ENCODE measurements at places on chromosomes 6 and 20. TPM values are rescaled to one million over a fixed set of nuclear protein-coding genes. Genes with fewer than 3 reads are reported as not detected.

DNA sequence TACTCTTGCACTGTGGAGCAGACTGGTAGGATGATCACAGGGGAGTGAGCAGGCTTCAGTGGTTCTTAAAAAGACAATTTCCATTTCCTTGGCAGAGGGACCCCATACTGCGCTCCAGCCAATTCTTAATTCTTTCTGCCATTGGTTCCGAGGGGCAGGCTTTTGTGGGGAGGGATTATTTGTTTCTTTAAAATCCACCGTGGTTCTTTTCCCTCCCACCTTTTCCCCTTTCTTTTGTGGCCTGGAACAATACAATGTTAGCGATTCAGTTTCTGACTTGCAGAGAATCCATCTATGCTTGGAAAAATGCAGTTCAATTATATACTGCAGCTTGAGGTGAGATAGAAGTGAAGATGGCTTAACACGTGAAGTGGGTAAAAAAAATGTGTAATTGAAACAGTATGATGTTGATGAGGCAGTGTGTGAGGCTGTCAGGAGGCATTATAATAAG is 379.0 kb upstream of the FLRT3 start:
- DNase-seq, result no peak

Gene BNIP5
- not detected for polyA plus RNA-seq

DNA sequence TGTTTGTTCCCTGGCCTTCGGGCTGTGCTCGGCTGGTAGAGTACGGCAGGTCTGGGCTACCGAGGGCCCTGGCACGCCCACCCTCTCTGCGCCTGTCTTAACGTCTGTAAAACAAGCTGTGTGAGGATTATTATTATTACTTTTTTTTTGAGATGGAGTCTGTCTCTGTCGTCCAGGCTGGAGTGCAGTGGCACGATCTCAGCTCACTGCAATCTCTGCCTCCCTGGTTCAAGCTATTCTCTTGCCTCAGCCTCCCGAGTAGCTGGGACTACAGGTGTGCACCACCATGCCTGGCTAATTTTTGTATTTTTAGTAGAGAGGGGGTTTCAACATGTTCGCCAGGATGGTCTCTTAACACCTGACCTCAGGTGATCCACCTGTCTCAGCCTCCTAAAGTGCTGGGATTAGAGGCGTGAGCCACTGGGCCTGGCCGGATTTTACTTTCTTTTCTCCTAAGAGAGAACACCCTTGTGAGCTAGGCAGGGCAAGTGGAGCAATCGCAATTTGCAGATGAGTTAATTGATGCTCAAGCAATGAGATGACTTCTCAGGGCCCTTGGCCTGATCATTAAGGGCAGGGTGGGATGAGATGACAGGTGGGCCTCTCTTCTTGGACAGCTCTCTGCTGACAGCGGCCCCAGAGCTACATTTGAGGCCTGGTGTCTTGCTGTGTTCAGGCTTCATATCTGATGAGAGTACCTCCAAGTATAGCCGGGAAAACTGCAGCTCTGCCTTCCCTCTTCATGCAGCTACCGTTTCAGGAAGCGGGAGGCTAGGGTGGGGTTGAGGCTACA is 859 bp upstream of the SMIM29 start:
- DNase-seq, result no peak

GRCh38 chr6:74713941-74714340 is 491.9 kb downstream of the COL12A1 start:
- no peak for DNase-seq

GRCh38 chr20:37411408-37412219 is 65.7 kb downstream of the SRC start:
- no peak for DNase-seq

Gene RIMS4
- polyA plus RNA-seq, result 0.14 TPM

Gene CDKN1A
- polyA plus RNA-seq, result 127 TPM

- no peak for DNase-seq
Measured at GRCh38 chr6:142857233-142857761, 87.7 kb downstream of the HIVEP2 start.

Gene OR10C1
- not detected for polyA plus RNA-seq

Gene L3MBTL3
- polyA plus RNA-seq, result 5.9 TPM

Gene ZNF341
- 3.1 TPM for polyA plus RNA-seq

DNA sequence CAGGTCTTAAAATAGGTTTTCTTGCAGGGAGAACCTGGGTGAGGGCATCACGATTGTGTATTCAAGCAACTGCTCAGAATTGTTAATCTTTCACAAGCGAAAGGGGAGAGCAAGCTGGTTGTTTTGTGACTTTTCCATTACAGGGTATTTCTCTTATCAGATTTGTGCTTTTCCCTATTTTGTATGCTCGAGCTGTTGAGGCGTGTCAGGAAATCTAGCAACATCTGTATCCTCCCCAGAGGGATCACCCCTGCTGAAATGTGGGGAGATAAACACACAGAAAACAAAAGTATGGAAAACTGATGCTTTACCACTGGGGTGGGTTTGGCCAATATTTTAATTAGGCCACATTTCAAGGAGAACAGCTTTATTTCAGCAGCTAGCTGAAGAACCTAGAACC is 187.0 kb downstream of the DTNBP1 start:
- no peak for DNase-seq

GRCh38 chr6:43492673-43493072 is 15.3 kb downstream of the TJAP1 start:
- no peak for DNase-seq

DNA sequence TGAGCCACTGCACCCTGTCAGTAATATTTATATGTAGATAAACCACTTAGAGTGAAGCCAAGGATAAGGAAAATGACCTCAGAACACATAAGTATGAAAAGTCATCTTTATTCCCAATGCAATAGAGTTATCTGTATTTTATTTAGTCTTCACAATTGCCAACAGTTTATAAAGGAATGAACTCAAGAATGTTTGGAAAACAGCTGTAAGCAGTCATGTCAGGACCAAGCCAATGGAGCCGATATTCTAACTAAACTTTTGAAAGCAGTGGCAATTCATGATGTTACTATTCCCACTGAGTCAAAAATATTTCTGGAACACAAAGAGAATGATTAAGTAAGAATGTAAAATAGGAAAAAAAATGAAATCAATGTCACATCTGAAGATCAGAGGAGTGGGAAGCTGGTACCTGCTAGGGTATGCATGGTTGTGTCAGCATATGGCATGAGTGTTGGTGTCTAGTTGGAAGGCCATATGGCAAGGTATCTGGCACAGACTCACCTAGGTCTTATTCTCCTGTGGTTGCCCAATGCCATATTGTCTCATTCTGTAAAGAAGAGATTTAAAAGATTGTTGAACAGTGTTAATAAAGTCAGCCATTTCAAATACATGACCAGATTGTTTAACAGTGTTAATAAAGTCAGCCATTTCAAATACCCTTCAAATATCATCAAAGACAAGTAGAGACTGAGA is 118.2 kb downstream of the ADAT2 start:
- DNase-seq, result no peak

DNA sequence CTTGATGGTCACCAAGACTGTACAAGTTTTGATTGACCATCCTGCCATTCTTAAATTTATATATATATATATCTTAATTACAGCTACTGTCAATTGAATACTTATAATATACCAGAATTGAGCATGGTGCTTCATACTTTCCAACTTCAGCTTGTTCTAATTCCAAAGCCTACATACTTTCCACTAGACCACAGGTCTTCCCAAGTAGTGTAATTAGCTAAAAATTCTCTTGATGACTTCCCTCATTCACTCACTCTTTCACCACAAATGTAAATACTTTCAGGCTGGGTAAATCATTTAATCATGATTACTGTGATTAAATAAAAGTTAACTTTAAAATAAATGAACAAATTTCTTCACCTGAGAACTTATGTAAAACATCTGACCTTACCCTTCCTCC is 3.4 kb downstream of the ASF1A start:
- no peak for DNase-seq

- no peak for DNase-seq
Measured at GRCh38 chr20:5913166-5913565, 37.2 kb downstream of the TRMT6 start.

DNA sequence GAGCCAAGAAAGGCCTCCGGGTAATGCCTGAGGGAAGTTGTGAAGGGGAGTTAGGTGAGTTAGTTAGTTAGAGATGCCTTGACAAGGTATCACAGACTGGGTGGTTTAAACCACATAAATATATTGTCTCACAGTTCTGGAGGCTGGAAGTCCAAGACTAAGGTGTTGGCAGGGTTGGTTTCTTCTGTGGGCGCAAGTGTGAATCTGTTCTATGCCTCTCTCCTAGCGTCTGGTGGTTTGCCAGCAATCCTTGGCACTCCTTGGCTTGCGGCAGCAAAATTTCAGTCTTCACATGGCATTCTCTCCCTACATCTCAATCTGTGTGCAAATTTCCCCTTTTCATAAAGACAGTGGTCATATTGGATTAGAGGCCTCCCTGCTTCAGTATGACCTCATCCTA is 29.7 kb upstream of the RANBP9 start:
- DNase-seq, result no peak

Gene GNMT
- polyA plus RNA-seq, result 0.52 TPM

DNA sequence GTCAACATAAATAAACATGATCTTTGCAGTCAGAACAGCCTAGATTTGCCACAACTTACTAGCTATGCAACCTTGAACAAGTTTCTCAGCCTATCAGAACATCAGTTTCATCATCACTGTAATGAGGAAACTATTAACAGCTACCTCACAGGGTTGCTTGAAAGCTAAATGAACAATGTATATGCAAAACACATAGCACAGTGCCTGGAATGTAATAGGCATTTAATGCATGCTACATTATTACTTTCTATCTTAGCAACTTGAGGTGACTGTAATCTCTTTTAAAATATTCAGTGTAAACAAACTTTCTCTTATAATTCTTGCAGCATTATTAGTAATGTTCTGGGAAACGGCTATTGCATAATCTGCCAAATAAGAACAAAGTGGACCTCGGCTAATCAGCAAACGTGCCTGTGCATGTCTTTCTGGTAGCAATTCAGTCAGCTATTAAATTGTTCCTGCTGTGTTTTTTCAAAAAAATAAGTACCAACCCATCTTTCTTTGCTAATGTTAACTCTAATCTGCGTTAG is 61.5 kb downstream of the SYNE1 start:
- no peak for DNase-seq

DNA sequence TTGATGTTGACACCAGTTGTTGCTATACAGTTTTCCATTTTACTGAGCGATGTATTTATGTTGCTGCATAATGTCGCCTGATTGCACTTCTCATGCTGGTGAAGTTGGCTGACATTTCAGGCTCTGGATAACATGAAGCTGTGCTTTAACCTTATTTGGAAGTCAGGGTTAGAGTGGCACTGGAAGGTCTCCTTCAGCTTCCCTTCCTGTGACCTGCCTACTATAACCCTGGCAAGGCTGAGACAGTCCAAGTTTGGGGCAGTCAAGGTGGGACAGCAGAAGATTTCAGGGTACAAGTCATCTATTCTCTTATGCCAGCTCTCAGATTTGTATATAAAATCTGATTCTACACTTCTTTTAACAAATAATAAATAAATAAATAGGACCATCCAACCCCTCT is 127.6 kb downstream of the AIG1 start:
- DNase-seq, result no peak

DNA sequence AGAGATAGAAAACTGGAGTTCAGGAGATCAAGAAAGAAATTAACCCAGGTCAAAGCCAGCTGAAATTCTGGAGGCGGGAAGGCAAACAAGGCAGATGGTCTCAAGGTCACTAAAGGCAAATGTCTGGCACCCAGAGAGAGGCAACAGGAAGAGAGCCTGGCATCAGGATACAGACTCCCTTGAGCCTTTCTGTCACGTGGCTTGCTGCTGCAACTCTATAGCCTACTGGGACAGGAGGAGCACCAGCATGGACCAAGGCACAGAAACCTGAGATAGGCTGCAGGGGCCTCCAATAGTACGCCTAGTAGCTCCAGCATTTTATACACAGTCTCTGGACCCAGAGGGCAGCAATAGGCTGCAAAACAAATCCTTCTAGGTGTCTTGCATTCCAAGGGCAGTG is 75.1 kb downstream of the SEL1L2 start:
- DNase-seq, result no peak

Data from urinary bladder (tissue), 4 donors.